Aorta (tissue), 5 donors: ENCODE measurements at places on chromosomes 2 and 18. TPM values are rescaled to one million over a fixed set of nuclear protein-coding genes. Genes with fewer than 3 reads are reported as not detected.

- H3K27ac ChIP-seq: no peak overlapping the region
- no peaks in the 10 kb centered on the region for H3K27me3 ChIP-seq
- peaks cover 3% of the 10 kb centered on the region for H3K36me3 ChIP-seq
- H3K4me1 ChIP-seq: no peaks in the 10 kb centered on the region
- no peak overlapping the region for H3K4me3 ChIP-seq
These were observed 90.9 kb downstream of the GPD2 start for GRCh38 chr2:156526950-156527636.

- no peak overlapping the region for H3K4me3 ChIP-seq
- H3K4me1 ChIP-seq: no peaks in the 10 kb centered on the region
- H3K27ac ChIP-seq: no peak overlapping the region
- no peak for DNase-seq
These were observed 19.2 kb upstream of the SLC8A1 start for GRCh38 chr2:40470822-40471813.

Gene CYP27C1
- total RNA-seq: 0.16 TPM

DNA sequence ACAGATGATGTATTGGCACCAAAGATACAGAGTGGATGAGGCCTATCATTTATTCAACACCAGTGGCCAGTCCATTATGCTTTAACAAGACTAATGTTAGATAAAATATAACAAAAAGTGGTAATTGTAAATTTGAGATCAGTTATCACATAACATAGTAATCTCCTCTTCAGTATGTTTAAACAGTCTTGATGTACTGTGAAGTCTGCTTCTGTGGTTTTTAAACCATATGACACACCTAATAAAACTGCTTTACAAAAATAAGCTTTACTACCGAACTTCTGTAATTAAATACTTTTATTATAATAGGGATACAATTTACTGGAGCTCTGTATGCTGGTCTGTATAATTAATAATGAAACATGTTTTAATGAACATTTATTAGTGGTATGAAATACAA is 2156.1 kb upstream of the CELF4 start:
- H3K36me3 ChIP-seq: no peaks in the 10 kb centered on the region
- no peak overlapping the region for H3K27ac ChIP-seq
- H3K27me3 ChIP-seq: no peaks in the 10 kb centered on the region
- DNase-seq: no peak

Gene PID1
- total RNA-seq: 88.6 TPM

DNA sequence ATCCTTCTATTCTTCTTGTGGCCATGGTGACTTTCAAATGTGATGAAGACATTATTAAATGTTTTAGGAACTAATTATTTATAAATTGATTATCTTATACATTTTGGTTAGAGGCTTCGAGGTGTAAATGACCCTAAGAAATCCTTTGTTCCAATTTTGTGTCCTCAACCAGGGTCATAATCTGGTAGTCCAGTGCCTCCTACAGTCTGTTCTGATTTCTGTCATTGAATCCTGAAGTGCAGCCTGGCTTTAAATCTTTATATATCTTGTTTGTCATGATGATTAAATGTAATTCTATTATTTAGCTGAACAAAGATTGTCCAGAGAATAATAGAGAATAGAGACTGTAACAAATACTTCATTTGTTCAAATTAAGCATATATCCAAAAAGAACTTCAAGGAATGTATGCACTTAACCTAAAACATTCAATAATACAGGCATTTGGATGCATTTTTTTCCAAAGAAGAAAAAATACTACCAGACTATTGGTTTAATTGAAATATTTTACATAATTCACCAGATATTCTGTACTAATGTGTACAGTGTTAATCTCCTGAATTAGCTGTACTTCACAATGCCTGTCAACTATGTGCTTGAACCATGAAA is 89.8 kb downstream of the PRPF40A start:
- H3K27me3 ChIP-seq: no peaks in the 10 kb centered on the region
- peaks cover 10% of the 10 kb centered on the region for H3K36me3 ChIP-seq
- H3K4me3 ChIP-seq: no peak overlapping the region
- no peak overlapping the region for H3K27ac ChIP-seq
- no peak for DNase-seq

- no peak for DNase-seq
- H3K36me3 ChIP-seq: no peaks in the 10 kb centered on the region
- H3K27ac ChIP-seq: no peak overlapping the region
- no peak overlapping the region for H3K4me3 ChIP-seq
- no peaks in the 10 kb centered on the region for H3K4me1 ChIP-seq
These were observed 9.3 kb upstream of the CDH20 start for GRCh38 chr18:61323951-61324350.

Gene CRYGD
- not detected for total RNA-seq

GRCh38 chr2:216206821-216207220 is 97.7 kb downstream of the XRCC5 start:
- no peak overlapping the region for H3K4me3 ChIP-seq
- DNase-seq: no peak

DNA sequence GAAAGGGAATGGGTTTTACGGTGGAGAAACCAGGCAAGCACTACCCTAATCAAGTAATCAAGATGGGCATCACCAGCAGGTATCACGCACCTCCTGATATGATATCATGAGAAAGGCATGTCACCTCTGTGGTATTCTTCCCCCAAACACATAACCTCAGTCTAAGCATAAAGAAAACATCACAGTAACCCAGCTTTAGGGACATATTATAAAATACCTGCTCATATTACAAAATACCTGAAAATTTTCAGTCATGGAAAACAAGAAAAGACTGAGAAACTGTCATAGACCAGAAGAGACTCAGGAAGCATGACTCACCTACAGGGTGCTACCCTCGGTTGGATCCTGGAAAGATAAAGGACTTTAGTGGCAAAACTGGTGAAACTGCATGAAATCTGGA is 30.5 kb downstream of the GCKR start:
- H3K4me1 ChIP-seq: no peaks in the 10 kb centered on the region
- no peak overlapping the region for H3K27ac ChIP-seq
- DNase-seq: no peak
- H3K36me3 ChIP-seq: no peaks in the 10 kb centered on the region
- no peaks in the 10 kb centered on the region for H3K27me3 ChIP-seq
- H3K4me3 ChIP-seq: no peak overlapping the region
